Stimulated activated CD4-positive, alpha-beta T cell treated with anti-CD3 and anti-CD28 coated beads, Interleukin-1b, Interleukin-23, amount 100 ng/mL, for 1 hour (primary cell): ENCODE measurements at places on chromosomes 16 and 17.

DNA sequence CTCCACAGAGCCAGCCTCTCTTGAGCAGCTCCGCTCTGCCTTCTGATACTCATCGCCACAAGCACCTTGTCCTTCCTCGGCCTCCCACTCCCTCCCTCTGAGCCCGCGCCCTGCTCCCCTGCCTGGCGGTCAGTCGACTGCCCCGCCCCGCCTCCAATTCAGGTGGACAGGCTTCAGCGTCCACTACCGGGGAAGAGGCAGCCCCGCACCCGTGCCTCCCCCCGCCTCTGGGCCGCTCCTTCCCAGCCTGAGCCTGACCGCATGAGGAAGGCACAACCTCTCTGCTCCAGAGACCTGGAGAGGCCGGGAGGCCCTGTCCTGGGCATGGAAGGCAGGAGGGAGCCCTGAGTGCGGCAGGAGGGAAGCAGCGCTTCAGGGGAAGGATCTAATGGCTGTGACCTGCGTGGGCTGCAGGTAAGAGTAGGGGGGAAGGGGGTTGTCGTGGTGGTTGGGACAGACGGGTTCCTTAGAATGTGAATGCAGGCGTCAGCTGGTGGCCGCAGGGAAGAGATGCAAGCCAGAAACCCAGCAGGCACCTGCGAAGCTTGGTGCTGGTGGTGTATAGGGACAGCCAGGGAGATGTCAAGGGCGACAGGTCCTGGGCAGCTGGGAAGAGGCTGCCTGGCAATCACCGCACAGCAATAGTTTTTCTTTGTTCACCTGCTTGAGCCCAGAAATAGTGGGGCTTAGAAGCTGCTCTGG lies 3.0 kb upstream of the SLC6A4 start:
- DNase-seq: no peak

GRCh38 chr16:30382111-30382881 lies at the start of gene SEPTIN1:
Gene SEPTIN1 (minus strand): TSS chr16:30382561. CDS start chr16:30382542, 19 bp downstream.
- DNase-seq: no peak

DNA sequence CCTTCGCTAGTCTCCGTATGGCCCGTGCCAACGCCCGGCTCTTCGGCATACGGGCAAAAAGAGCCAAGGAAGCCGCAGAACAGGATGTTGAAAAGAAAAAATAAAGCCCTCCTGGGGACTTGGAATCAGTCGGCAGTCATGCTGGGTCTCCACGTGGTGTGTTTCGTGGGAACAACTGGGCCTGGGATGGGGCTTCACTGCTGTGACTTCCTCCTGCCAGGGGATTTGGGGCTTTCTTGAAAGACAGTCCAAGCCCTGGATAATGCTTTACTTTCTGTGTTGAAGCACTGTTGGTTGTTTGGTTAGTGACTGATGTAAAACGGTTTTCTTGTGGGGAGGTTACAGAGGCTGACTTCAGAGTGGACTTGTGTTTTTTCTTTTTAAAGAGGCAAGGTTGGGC lies 2.5 kb downstream of the RPL13 start:
- DNase-seq: no peak

- DNase-seq: no peak
Observed at GRCh38 chr17:14499976-14500375, 199.1 kb downstream of the HS3ST3B1 start.

- no peak for DNase-seq
Observed at GRCh38 chr17:78114831-78115723, 13.5 kb downstream of the TMC6 start.

- DNase-seq: no peak
Observed at GRCh38 chr16:10988879-10989278, 44.5 kb downstream of the CLEC16A start.

GRCh38 chr16:5903832-5904231 lies 806.2 kb upstream of the EEF2KMT start:
- no peak for DNase-seq

- DNase-seq: no peak
Observed at GRCh38 chr17:44591206-44591605, 33.9 kb downstream of the FZD2 start.

- no peak for DNase-seq
Observed at GRCh38 chr17:26782153-26782552, 511.8 kb upstream of the WSB1 start.

- DNase-seq: no peak
Observed at GRCh38 chr16:17343028-17343427, 127.7 kb downstream of the XYLT1 start.

DNA sequence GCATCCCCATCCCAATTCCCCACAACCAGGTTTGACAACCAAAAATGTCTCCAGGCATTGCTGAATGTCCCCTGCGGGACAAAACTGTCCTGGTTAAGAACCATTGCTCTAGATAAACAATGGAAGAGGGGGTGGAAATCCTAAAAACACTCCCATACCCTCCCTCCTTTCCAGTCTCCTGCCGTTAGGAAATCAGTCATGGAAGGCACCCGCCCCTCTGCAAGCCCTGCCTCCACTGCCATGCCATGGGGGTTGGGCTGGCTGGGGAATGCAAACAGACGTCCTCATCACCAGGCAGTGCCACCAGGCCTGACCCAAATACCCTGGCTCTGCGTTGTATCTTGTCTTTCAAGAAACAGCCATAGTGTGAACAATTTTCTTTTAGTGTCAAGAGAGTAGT lies 57.5 kb downstream of the CYTH1 start:
- no peak for DNase-seq

DNA sequence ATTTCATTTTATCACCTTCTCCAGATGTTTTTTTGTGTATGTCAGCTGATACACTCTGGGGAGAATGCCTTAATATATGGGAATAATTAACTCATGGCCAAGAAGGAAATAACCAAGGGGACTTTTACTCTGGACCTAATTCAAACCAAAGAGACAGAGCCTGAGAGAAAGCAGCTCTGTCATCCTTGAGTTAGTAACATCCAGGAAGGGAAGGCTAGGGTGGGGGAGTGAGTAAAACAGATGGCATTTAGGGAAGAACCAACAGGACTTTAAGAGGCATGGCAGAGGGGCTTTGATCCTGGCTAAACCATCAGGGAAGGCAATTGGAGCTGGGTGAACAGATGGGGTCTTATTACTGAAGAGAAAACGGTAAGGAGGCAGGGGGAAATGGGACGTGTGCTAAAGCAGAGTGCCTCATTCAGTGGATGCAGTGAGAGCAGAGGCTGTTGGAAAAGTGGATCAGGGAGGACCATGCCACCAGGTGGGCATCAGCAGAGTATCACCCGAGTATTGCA lies 2.5 kb upstream of the SMPD3 start:
- no peak for DNase-seq

- DNase-seq: no peak
Observed at GRCh38 chr17:82720204-82720603, 3.7 kb downstream of the FN3KRP start.

- no peak for DNase-seq
Observed at GRCh38 chr16:11688520-11688886, 20.2 kb downstream of the SNN start.

GRCh38 chr17:18203308-18203707 lies 19.7 kb downstream of the ALKBH5 start:
- DNase-seq: no peak

DNA sequence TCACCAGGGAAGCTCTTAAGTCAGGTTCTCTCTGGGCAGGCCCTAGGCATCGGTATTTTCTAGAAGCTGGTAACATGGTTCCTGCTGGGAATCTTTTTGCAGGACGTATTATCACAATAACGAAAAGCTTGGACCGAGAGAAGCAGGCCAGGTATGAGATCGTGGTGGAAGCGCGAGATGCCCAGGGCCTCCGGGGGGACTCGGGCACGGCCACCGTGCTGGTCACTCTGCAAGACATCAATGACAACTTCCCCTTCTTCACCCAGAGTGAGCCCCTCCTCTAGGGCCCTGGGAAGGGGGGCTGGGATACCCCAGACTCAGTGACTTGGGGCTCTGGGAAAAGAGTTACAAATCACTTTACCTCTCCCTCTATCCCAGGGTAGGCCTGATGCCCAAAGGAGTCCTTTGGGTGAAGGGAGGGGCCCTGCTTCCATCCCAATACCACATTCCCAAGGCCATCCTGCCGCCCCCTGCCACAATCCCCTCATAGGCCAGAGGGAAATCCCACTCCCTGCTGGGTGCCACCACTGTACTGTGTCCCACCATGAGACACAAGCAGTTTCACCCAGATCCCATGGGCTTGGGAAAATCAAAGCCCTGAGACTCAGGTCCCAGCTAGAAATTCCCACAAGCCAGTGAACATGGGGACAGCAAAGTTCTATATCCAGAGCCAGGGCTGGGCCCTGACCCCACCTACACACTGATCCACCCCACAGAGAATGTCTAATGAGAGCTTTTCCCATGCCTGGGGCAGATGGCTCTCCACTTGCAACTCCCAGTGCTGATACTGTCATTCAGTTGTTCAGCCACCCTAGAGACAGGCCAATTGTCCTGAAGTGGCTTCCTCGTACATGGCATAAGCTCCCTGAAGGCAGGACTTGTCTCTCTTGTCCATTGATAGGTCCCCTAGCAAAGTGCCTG lies 23.0 kb downstream of the CDH5 start:
- DNase-seq: no peak

- peak; percentile 87 for DNase-seq
Observed at GRCh38 chr17:51259564-51260236, at the start of gene MBTD1. Gene MBTD1 (minus strand): TSS chr17:51260049. CDS start chr17:51225161, 34,888 bp downstream.
